ENCODE measurements at places on chromosomes 12 and 14. TPM values are rescaled to one million over a fixed set of nuclear protein-coding genes. Genes with fewer than 3 reads are reported as not detected.

Gene KLHDC1
- total RNA-seq: 7.2 TPM

DNA sequence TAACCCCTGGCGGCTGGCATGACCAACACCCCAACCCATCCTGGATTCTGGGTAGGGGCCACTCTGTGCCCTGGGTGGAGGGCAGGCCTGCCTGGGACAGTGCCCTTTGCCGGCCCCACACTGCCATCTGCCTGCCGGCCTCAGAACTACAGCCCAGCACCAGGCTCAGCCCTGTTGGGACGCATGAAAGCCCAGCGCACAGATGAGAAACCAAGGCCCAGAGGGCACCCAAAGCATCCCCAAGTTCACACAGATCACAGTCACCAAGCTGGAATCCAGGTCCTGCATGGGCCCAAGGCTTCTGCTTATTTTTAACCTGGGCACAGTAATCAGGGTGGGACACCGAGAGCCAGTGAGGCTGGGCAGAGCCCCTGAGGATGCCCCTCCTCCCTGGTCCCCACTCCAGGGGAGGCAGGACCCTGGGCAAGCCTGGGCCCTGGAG is 26.2 kb downstream of the RFLNA start:
- peak; percentile 70 for DNase-seq

Gene P3H3
- total RNA-seq: 15.7 TPM

- DNase-seq: peak; percentile 22
These were observed 660 bp upstream of the HCFC2 start for GRCh38 chr12:104063712-104064030.

- DNase-seq: no peak
These were observed 7.3 kb downstream of the KRT83 start for GRCh38 chr12:52313926-52314325.

DNA sequence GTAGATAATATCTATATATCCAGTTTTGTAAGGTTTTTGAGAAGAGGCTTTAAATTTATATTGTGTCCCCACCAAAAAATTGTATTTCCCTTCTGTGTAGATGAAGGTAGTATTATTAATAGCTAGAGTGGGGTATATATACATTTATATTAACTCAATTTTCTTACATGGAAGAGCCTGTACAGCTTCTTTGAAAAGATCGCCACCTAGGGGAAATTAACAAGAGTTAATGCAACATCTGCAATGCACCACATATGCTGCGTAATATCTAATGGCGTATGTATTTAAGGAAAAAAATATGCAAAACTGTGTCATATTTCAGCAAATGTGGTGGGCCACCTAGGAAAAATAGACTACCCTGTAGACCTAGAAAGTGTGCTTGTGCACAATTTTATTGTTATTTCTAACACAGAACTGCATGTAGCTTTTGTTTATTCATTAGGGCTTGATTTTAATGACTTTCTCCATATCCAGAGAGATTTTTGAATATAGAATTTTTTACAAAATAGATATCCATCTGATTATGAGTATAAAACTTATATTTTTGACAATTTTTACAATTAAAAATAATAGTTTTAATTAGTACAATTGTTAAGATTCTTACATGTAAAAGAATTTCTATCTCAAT is 14.0 kb downstream of the CCER1 start:
- DNase-seq: no peak

DNA sequence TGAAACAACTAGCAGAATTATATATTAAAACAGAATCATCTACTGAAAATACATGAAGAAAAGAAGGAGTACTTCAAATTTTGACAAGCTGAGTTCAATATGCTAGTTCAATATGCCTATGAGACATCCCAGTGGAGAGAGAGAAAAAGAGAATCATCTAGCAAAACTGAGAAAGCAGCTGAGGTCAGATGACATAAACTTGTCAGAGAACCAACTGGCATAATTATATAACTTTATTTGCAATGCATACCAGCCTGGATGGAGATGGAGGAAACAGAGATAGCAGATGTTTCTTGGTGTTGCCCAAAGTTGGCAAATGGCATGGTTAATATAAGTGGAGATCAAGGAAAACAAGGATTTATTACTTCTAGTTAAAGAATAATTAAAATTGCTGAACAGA is 148.7 kb upstream of the PDZRN4 start:
- DNase-seq: no peak

- DNase-seq: no peak
These were observed 87.7 kb downstream of the PTPRB start for GRCh38 chr12:70549340-70550179.

DNA sequence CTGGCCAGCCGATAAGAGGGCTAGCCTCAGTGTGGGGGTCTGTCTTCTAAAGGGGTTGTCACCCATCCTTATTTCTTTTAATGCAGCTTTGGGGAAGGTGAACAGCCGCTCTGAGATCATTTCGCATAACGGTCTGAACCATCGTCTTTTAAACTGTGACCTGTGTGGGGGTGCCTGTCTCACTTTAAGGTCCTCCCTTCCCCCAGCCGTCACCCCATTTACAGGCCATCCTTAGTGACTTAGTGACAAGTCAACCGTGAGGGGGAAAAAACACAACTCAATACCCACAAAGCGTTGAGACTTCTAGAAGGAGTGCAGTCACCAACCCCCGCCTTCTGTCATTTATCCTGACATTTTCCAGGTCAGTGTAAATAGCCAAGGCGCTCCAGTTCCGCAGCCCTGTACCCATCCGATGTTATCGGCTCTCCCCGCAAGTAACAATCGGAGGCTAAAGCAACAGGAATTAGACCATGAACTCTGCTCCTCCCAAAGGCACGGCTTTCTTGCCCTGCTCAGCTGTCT is 505 bp upstream of the DENND5B start:
- DNase-seq: no peak

DNA sequence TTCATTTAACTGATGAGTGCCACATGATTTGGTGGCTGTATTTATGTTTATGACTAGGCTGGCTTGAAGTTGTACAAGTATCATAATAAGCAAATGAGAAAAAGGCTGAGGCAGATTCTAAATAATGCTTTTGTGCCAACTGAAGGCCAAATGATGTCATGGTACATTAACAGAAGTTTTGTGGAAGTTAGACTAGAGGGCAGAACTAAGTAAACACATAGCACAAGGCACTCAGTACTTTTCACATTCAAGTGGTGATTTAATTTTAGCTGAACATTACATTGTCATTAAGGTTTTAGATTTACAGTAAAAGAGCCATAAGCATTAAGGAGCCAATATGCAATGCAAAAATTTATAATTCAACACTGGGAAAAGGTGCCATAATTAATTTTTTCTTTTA is 21.1 kb downstream of the PPP1CC start:
- no peak for DNase-seq

Gene TMTC2
- 26.1 TPM for total RNA-seq
